ENCODE measurements at places on chromosomes 5 and 9.
A peak's percentile ranks its signal among the peaks of the same experiment; 100 is the strongest.

GRCh38 chr9:69496846-69497450, 171.9 kb downstream of the ENTREP1 start:
- no peak for DNase-seq

- peak; percentile 70 for DNase-seq
These were observed 63.3 kb downstream of the FREM1 start for GRCh38 chr9:14846871-14847311.

GRCh38 chr5:75235711-75236110, 967 bp downstream of the ANKRD31 start:
- DNase-seq, result no peak

- DNase-seq, result no peak
These were observed 126.5 kb upstream of the PALM2AKAP2 start for GRCh38 chr9:109653470-109653869.

DNA sequence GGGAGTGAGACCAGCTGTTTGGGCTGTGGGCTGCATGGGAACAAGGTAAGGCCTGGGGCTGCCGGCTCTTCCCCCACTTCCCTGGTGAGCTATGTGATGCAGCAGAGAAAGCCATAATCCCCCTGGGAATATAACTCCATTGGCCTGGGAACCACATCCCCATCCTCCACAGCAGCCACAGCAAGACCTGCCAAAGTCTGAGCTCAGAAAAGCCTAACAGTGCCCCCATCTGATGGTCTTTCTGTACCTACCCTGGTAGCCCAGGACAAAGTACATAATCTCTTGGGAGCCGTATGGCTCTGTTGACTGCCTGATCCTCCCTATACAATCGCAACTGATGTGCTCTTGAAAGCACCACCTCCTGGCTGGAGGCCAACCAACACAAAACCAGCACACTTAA, 432.6 kb downstream of the CDH18 start:
- no peak for DNase-seq

DNA sequence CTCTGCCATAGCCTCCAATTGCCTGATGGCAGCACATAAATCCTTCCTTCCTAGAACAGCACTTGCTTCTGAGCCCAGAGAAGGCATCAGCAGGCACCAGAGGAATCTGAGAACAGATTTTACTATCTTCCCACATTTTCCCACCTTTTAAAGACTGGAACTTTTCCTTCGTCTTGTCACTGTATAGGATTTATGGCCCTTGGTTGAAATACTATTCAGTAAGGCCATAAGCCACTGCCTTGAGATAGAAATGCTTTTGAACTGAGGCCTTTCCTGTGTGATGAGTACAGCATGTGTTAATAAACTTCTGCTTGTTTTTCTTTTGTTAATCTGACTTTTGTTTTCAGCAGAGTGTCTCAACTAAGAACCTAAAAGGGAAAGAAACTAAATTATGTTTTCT, 84.3 kb downstream of the MRPS27 start:
- no peak for DNase-seq

DNA sequence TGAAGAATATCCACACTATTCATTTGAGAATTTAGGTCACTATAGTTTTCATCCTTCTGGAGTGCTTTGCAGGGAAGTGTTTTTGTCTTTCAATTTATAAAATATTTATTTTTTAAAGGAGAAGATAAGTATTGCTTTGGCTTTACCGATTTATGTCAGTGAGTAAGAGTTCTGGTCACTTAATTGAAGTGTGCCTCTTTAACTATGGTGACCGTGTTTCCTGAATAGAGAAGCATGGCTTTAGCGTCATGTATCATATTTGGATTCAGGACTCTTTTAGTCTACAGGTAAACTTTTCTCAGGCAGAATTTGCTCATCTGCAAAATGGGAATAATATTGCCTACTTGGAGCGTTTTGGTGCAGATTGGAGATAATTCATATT, 902 bp downstream of the BDP1 start:
- no peak for DNase-seq

GRCh38 chr5:2897276-2897961, 145.9 kb upstream of the IRX2 start:
- no peak for DNase-seq

DNA sequence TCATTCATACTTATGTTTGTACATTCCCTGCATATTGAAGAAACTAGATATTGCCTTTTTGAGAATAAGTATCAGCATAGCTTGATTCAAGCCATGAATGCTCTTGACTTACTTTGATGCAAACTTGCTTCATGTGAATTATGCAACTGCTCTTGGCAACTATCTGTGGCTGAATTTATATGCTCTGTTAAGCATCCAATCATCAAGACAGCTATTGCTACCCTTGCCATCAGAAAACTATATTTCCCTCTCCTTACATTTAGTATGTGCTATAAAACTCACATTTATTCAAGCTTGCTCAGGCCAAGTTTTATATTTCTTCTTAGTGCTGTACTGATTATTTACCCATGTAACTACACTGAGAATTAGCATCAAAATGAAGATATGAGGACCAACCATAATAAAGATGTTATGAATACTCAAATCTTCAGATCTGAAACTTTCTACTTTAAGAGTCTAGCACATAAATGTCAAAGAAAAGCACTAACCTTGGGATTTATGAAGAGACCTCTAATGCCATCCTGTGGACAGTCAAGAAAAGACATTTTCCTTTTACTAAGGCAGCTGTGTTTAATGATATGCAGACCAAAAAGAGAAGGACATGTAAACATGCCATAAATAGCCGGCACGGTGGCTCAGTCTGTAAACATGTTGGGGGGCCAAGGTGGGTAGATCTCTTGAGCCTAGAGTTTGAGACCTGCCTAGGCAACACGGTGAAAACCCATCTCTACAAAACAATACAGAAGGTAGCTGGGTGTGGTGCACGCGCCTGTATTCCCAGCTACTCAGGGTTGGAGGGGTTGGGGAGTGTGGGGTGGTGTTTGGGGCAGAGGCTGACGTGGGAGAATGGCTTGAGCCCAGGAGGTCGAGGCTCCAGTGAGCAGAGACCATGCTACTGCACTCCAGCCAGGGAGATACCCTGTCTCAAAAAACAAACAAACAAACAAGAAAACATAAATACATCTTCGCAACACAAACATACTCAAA, 267.0 kb upstream of the TYRP1 start:
- DNase-seq, result peak; percentile 48

DNA sequence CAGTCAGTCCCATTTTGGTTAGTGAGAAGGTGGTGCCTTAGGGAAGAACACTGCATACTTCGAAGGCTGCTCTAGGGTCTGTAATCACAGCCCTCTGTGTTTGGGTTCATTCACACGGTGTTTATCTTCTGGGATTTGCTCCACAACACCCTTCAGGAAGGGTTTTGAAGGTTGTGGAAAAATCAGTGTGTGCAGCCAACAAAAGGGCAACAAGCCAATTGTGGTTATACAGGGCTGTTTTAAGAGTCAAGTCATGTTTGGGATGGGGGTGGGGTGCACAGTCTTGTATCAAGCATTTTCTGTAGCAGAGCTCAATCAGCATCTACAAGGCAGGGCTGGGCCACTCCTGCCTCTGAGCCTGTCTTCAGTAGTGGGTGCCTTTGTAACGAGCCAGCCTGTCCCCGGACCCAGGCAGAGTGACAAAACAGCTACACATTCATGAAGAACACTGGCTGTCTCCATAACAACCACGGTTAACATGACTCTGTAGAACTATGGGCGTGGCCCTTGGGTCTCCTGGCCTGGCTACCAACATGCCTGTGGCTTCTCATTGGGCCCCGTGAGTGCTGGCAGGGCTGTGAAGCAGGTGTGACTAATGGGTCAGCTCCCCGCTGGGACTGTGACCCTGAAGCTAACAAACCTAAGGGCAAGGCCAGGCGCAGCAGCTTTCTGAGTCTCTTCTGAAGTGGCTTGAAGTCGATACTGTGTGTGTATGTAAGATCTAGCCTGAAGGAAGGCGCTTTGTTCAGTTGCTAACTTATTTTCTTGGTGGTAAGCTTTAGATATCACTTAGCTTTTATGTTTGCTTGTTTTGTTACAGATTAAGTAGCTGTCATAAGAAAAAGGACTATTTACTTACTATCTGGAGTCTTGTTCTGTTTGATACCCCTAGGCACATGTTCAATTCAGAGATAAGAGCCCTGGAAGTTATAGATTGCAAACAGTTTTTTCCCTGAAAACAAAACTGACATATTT, 27.9 kb upstream of the GOLM1 start:
- peak; percentile 96 for DNase-seq

DNA sequence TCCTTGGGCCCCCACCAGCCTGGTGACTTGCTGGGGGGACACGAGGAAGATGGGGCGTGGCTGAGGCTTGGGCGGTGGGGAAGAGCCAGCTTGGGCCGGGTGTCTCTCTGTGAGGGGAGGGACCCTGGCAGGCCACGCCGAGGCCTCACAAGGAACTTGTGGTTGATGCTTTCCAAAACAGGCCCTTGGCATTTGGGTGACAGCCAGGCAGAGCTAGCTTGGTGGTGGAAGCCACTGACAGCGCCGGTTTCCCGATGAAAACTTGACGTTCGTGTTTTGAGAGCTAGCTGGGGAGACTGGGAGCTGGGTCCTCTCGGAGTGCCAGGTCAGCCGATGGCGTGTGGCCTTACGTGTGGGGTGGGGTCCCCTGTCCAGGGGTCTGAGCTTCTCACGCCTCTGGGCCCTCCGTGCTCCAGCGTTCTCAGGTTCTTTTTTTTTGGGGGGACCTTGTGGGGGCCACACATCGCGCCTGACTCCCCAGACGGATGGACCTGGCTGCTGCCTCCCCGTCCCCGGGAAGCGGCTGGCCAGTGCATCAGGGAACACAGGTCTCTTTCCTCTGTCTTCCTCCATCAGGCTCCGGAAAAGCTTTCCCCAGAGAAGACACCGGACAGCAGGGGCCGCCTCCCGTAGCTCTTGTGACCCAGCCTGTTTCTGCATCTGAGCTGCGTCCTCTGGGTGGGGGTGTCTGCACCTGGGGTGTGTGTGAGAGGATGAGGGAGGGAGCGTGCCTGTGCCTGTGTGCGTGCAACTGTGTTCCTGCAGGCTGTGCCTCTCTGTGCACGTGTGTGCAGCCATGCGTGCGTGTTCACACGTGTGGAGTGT, 129.3 kb upstream of the LPCAT1 start:
- DNase-seq, result no peak

DNA sequence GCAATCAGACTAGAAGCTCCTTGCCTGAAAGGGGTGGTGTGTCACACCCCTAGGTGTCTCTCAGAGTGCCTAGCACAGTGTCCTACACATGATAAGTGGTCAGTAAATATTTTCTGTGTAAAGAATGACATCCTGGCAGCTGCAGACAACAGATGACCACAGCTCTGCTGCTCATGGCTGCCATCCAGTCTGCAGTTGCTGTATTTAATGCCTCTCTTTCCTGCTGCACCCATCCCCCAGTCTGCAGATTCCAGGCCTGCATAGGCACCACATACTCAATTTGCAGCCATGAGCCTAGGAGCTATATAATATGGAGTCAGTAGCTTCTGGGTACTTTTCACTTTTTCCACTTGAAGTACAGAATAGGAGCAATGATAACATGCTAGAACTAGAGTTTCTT, 94.9 kb upstream of the NR4A3 start:
- no peak for DNase-seq

DNA sequence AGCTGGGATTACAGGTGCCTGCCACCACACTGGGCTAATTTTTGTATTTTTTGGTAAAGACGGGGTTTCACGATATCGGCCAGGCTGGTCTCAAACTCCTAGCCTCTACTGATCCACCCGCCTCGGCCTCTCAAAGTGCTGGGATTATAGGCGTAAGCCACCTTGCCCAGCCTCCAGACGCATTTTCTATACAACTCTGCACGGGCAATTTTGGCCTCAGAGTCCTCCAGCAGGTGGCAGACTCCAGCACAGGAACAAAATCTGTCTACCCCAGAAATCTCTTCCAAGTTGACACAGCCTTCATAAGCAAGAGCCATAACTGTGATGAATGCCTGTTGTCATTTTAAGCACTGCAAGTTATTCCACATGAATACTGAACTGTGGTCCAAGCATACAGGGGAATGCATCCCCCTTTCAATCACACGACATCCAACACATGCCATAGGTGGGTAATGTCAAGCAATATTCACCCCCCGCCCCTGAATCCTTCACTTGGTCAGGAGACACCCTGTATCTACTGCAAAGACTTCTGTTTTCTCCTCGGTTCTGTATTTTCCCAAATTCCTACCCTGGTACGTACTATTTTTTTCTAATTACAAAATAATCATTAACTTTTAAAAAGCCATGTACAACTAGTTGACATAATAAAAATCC, 50.8 kb downstream of the ALDH7A1 start:
- DNase-seq, result no peak

DNA sequence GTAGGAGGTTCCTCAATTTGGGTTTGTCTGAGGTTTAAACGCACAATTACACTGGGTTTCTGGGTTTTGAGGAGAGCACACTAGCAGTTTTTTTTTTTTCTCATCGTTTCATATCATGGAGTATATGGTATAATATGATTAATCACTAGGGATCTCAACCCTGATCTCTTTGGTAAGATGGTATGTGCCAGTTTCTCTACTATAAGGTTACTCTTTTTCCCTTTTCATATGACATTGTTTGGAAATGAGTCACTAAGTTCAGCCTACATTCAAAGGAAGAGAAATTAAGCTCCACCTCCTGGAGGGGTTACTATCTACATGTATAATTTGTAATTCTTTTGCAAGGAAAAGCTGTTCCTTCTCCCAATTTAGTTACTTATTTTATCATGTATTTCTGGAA, 35.2 kb downstream of the MTRR start:
- DNase-seq, result no peak

DNA sequence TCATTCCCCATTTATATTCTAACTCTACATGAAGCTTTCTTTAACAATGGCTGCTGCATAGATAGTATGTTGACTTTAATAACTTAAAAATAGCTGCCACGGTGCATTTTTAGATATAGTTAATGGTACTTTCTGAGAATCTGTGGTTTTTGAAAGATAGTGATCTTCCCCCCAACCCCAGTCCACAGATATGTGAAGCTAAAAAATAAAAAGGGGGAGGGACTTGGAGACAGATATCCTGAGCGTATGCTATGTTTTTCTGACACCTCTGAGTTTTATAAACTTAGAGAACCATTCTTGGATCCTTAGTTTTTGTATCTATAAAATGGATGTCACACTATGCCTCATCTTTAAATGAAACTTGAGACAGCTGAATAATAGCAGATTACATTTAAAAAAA, 120.5 kb downstream of the SNX18 start:
- no peak for DNase-seq

DNA sequence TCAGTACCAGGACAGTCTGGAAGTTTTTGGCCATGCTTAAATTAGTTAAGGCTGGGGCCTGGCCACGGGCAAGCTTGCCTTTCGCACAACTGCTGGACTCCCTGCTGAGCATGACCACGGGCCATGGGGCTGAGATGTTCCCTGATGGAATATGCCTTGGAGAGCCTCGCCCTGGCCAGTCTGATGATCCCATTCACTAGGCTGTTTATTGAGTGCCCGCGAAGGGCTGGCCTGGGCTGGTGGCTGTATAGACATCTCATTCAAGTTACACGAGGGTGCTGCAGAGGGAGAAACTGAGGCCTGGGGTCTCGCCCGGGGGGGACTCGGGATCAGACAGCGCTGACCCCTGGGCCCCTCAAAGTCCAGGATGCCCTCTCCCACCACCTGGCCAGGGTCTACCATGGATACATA, 7.8 kb upstream of the RXRA start:
- DNase-seq, result no peak

GRCh38 chr9:121073038-121073437, 1.7 kb upstream of the CNTRL start:
- DNase-seq, result no peak

GRCh38 chr9:129407905-129408452, 212.9 kb downstream of the C9orf50 start:
- no peak for DNase-seq

GRCh38 chr9:129484352-129485000, 136.4 kb downstream of the C9orf50 start:
- no peak for DNase-seq
